ENCODE measurements at places on chromosomes 13 and 19. TPM values are rescaled to one million over a fixed set of nuclear protein-coding genes. Genes with fewer than 3 reads are reported as not detected.

Gene CEACAM16
- not detected for total RNA-seq

Gene SPINT2
- total RNA-seq, result 52.0 TPM

Gene GDF15
- total RNA-seq, result 12.5 TPM

Gene KLK10
- not detected for total RNA-seq

Gene FBN3
- total RNA-seq, result 2.3 TPM

Gene ZNF229
- 15.1 TPM for total RNA-seq

Gene C19orf85
- not detected for total RNA-seq

Gene KLK2
- total RNA-seq, result not detected

Gene DACH1
- 26.4 TPM for total RNA-seq

Gene LYPD3
- total RNA-seq, result 2.8 TPM

Gene SRRM5
- total RNA-seq, result not detected

Gene CCDC8
- 42.6 TPM for total RNA-seq

Gene C19orf81
- total RNA-seq, result not detected

Gene C2CD4C
- total RNA-seq, result 0.42 TPM

Gene FRY
- total RNA-seq, result 45.9 TPM

Gene CNFN
- total RNA-seq, result not detected

Gene LAIR1
- total RNA-seq, result 11.8 TPM

Gene REEP6
- 4.9 TPM for total RNA-seq

Gene ZNF99
- total RNA-seq, result 0.74 TPM

Gene IL27RA
- 2.0 TPM for total RNA-seq

Gene CCDC194
- total RNA-seq, result not detected

Gene CD79A
- total RNA-seq, result 0.37 TPM

Gene DNAJC3
- 71.3 TPM for total RNA-seq

Gene ERICH4
- not detected for total RNA-seq

Gene EMC10
- 36.4 TPM for total RNA-seq

Gene ZNF865
- 2.1 TPM for total RNA-seq

Data from urinary bladder (tissue), 4 donors.